Lower leg skin (tissue), 4 donors: ENCODE measurements at places on chromosomes 16 and 17.

DNA sequence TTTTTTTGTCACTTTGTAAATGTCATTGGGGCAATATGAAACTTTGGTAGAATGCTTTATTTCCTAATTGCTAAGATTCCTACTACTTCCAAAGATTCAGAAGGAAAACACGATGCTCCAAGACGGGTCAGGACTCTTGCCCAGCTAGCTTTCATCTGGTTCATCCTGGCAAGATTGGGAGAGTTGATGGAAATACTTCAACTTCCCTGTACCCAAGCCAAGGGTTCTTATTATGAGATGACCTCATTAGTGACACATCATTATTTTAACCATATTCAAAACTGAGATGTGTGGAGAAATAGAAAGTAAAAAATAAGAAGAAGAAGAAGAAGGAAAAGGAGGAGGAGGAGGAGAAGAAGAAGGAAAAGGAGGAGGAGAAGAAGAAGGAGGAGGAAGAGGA lies 25.6 kb downstream of the SOX9 start:
- DNase-seq = no peak

GRCh38 chr17:39236981-39237441 lies 11.3 kb upstream of the STAC2 start:
- DNase-seq = no peak

- no peak for DNase-seq
These were observed 4.6 kb downstream of the UTS2R start for GRCh38 chr17:82376042-82376730.

DNA sequence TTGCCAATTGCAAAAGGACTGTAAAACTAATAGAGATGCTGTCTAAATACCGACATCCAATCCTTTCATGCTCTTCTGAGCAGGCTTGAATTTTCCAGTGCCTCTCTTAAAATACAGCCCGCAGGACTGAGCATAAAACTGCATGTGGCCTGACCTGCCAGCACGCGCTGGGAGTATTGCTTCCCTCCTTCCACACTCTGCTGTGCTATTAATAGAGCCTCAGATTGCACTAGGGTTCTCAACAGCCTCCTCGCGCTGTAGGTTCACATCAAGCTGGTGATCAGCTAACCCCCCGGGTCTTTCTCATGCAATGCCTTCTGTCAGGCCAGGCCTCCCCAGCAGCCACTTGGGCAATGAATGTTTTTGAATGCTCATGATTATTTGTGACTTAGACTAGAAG lies 14.2 kb upstream of the MSI2 start:
- DNase-seq = no peak

- DNase-seq = no peak
These were observed 115.7 kb downstream of the MRM1 start for GRCh38 chr17:36717088-36717487.

GRCh38 chr16:4936991-4937781 lies at the start of gene PPL:
Gene PPL (minus strand): TSS chr16:4937148. CDS start chr16:4937045, 103 bp downstream.
- peak; percentile 73 for DNase-seq

GRCh38 chr17:48579760-48580554 lies 1.8 kb upstream of the HOXB4 start:
- no peak for DNase-seq

GRCh38 chr16:56932721-56933619 lies 1.0 kb downstream of the HERPUD1 start:
- peak; percentile 89 for DNase-seq

- DNase-seq = no peak
These were observed 48.5 kb upstream of the CCL2 start for GRCh38 chr17:34206569-34206968.

DNA sequence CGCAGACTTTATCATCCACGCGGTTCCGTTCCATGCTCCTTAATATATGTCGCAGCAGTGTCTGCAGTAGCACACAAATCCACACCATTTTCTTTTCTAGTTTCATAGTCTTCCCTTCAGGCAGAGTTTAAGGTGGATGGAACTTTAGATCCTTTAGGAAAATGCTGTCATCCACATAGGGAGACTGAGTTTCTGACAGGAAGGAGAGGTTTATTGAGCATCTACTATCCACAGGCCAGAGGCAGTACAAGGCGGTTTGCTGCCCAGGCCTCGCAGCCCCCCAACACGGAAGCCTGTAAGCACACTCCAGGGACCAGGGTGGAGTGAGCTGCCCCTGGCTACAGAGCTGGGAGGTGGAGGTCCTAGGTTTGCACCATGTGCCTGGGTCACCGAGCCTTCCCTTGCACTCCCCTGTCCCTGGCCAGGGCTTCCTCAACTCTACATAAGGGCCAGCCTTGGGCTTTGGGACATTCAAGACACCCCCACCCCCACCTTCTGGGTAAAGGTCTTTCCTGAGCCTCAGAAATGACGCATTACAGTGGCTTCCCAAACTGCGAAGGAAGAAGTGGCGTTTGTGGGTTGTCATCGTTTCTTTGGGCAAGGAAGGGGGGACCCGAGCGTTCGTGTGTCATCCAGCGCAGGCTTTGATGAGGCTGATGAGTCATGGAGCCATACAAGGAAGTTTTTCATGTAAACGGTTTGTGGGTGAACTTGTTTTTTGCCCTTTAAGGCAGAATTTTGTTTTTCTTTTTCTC lies 146.5 kb upstream of the PLCG2 start:
- DNase-seq = no peak

DNA sequence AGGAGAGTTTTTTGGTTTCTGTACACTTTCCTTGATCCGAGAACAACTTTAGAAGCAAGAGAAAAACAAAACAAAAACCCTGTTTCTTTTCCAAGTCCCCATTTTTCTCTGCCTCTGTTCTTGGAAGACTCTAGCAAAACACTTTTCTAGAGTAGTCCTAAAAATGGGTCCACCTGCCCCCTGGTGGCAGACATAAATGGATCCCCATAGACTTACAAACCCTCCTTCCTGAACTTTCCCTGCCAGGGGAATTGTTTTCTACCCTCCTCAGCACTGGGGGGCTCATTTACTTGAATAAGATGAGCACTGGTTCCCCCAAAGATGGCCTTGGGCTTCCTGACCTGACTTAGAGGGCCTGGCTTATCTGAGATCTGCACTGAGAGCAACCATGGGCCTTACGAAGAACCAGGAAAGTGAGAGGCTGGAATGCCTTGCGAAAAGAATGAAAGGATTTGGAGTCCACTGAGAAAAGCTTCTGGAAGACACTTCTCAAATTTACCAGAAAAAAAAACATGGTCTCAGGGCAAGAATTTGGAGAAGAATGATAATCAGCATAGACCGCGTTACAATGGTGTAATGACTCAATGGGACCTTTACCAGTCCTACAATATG lies 48.0 kb upstream of the CDYL2 start:
- no peak for DNase-seq

GRCh38 chr16:49850558-49851467 lies 5.1 kb downstream of the ZNF423 start:
- DNase-seq = no peak

DNA sequence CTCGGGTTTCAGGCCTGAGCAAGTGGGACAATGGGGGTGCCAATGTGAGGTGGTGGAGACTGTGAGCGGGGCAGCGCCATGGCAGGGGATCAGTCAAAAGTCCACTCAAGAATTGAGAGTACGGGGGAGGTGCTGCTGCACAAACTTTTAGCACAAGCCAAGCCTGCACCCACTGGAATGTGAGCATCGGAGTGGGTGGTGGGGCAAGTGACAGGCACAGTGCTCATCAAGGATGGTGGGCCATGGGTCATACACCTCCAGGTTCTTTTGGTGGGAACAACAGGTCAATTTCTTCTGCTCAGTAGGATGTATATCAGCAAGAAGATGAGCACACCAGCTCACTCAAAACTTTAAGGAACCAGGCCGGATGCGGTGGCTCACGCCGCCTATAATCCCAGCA lies 32.4 kb upstream of the PEMT start:
- DNase-seq = no peak

- no peak for DNase-seq
These were observed 170.3 kb downstream of the COPRS start for GRCh38 chr17:31688701-31689100.

DNA sequence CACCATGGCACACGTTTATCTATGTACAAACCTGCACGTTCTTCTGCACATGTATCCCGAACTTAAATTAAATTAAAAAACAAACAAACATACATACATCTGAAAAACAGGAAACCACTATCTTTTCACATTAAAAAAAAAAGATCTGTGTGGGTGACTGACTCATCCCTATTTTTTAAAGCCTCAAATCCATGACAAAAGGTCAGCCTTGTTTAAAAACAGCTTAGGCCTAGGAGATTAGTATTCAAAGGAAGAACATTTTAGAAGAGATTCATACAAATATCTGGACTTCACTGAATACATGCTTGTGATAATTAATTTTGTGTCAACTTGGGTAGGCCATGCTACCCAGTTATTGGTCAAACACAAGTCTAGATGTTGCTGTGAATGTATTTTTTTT lies 4.7 kb upstream of the PRKAR1A start:
- no peak for DNase-seq

GRCh38 chr17:58085039-58085715 lies 2.0 kb downstream of the DYNLL2 start:
- no peak for DNase-seq
